Endodermal cell (in vitro differentiated cells): ENCODE measurements at places on chromosomes 7 and 10. TPM values are rescaled to one million over a fixed set of nuclear protein-coding genes. Genes with fewer than 3 reads are reported as not detected.
A peak's percentile ranks its signal among the peaks of the same experiment; 100 is the strongest.

SYT15 gene
- total RNA-seq = 0.63 and 1.3 TPM in 2 replicates

TMEM26 gene
- 0.13 TPM in 1 of 2 replicates, not detected in the other for total RNA-seq

- no peaks in the 10 kb centered on the region for H3K36me3 ChIP-seq
- H3K4me3 ChIP-seq = peak overlapping the region; percentile 67
- H3K27me3 ChIP-seq = peaks cover 88% of the 10 kb centered on the region
- peaks cover 8% of the 10 kb centered on the region for H3K4me1 ChIP-seq
- no peak overlapping the region for H3K27ac ChIP-seq
- peak; percentile 59 for DNase-seq
These were observed 6.6 kb upstream of the SP8 start for GRCh38 chr7:20793248-20793647.

- H3K36me3 ChIP-seq = no peaks in the 10 kb centered on the region
- DNase-seq = no peak
- H3K4me3 ChIP-seq = no peak overlapping the region
- no peak overlapping the region for H3K27ac ChIP-seq
These were observed 681.2 kb upstream of the GALNT17 start for GRCh38 chr7:70450731-70451130.

DNA sequence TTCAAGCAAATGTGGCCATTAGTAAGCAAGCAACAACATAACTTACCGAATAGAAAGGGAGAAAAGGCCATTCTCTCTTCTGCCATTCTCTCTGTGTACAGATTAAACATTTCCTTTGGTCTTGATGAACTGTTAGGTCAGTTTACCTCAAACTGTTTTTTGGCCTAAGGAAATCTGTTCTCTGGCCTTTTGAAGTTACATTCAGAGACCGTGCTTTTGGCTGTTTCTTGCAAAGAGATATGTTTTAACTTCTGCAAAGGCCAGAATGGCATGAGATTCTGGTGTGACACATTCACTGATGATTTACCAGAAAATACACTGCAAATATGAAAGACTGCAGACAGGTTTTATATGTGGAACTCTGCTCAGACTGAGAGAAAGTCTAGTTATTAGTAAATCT lies 22.2 kb downstream of the AHR start:
- no peaks in the 10 kb centered on the region for H3K27me3 ChIP-seq
- H3K36me3 ChIP-seq = no peaks in the 10 kb centered on the region
- H3K4me1 ChIP-seq = no peaks in the 10 kb centered on the region
- DNase-seq = no peak
- H3K27ac ChIP-seq = no peak overlapping the region
- H3K4me3 ChIP-seq = no peak overlapping the region

DNA sequence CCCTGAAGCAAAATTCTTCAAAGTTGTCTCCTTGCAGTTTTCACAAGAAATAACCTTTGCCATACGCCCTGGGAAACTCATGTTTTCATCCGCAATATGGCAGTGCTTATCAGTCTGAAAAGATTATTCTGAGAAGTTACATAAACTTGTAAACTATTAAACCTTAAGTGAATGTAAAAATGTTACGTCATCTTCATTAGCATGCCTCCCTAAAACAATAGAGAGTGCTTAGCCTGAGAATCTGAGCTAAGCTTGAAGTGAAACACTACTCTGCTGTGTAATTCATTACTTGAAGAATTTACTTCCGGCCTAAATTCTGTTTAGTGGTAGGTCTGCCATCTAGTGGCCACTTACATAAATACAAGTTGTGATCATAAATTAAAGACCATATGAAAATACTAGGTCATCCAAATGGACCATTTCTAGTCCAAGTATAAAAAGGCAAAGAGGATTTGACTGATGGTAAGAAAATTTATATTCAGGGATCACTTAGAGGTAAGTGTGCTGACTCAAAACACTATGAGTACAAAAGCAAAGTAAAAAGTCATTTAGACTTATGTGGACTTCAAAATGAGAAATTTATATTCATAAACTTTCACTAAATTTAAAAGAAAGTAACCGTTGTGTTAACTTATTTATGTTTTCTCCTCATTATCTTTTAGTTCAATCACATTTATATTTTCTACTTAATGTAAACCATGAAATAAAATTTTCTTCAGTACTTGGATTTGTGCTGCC lies 745.1 kb upstream of the LRRTM3 start:
- DNase-seq = no peak
- no peaks in the 10 kb centered on the region for H3K27me3 ChIP-seq
- H3K27ac ChIP-seq = no peak overlapping the region
- H3K4me3 ChIP-seq = no peak overlapping the region

- H3K4me3 ChIP-seq = no peak overlapping the region
- H3K27ac ChIP-seq = no peak overlapping the region
- H3K27me3 ChIP-seq = no peaks in the 10 kb centered on the region
- no peaks in the 10 kb centered on the region for H3K4me1 ChIP-seq
- no peak for DNase-seq
These were observed 22.9 kb upstream of the AOC1 start for GRCh38 chr7:150829426-150829825.

DNA sequence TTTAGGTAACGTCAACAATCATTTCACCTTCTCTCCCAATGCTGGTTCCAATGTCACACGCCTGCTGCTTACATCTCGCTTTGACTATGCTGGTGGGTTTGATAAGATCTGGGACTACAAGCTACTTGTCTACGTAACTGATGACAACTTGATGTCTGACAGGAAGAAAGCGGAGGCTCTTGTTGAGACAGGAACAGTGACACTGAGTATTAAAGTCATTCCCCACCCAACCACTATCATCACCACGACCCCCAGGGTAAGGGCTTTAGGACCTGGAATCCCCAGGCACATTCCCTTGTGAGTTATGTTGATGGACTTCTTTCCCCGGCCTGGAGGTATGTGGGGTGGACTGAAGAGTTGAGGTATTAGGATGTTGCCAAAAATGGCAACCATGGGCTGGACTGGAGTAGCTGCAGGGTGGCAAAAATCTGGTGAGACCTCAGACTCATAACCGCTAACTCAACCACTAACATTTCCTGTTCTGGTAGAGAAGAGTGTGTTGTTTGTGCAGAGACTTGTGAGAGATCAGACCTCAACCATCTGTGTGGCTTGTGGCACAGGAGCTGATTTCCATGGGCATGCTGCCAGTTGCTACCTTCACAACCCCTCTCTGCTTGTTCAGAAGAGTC lies 59.2 kb downstream of the CDHR3 start:
- no peak overlapping the region for H3K4me3 ChIP-seq
- DNase-seq = no peak
- H3K27ac ChIP-seq = no peak overlapping the region
- H3K27me3 ChIP-seq = no peaks in the 10 kb centered on the region

DNA sequence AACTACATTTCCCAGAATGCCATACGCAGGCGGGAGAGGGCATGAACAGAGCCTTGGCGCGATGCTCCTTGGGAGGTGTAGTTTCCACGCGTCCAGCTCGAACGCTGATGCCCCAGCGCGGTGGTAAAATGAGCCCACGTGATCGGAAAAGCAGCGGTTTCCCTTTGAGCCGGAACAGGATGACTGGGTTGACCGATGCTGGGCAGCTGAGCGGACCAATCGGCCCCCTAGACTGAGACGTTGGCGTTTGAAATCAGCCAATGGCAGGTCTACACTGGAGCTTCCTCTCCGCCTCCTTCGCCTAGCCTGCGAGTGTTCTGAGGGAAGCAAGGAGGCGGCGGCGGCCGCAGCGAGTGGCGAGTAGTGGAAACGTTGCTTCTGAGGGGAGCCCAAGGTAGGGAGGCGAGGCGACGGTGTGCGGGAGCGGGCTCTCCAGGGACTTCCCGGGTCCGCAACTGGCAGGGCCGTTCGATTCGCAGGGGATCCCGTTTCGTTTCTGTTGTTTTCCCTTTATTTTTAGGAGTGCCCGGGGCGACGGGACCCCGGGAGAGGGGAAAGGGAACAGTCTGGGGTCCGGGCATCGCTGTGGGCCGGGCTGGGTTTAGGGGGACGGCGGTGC lies at the start of gene BUB3:
Gene BUB3 (plus strand): TSS at position 311 of the 619 bp plus-strand sequence. CDS start 516 bp downstream, outside the sequence.
- H3K27me3 ChIP-seq = peaks cover 45% of the 10 kb centered on the region
- peaks cover 3% of the 10 kb centered on the region for H3K4me1 ChIP-seq
- H3K4me3 ChIP-seq = peak within 1 kb of the TSS; percentile 92
- peaks cover 38% of the 10 kb centered on the region for H3K36me3 ChIP-seq

DNA sequence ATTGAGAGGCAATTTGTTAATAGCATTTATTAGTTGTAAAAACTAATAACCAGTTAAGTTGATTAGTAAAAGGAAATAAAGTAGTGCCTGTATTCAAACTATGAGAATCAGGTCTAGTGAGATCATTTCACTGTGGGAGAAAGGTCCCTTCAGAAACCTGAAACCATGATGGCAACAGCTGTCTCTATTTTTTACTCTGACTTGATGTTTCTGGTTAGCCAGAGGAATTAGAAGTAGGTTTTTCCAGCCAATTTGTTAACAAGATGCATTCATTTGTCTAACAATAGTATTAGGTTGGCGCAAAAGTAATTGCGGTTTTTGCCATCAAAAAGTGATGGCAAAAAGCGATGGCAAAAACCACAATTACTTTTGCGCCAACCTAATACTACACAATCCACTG lies 272.2 kb upstream of the YAE1 start:
- H3K36me3 ChIP-seq = no peaks in the 10 kb centered on the region
- H3K4me1 ChIP-seq = no peaks in the 10 kb centered on the region
- no peak overlapping the region for H3K4me3 ChIP-seq
- DNase-seq = no peak
